ENCODE measurements at places on chromosomes 5 and 9. TPM values are rescaled to one million over a fixed set of nuclear protein-coding genes. Genes with fewer than 3 reads are reported as not detected.

Gene FAM221B
- total RNA-seq, result not detected

Gene SPAG8
- total RNA-seq, result 1.6 TPM

Gene IL3
- not detected for total RNA-seq

Gene KIF4B
- total RNA-seq, result not detected

Gene FEM1C
- 21.3 TPM for total RNA-seq

- H3K4me3 ChIP-seq, result no peak overlapping the region
- no peak overlapping the region for H3K27ac ChIP-seq
- H3K36me3 ChIP-seq, result no peaks in the 10 kb centered on the region
- no peak for DNase-seq
- H3K4me1 ChIP-seq, result no peaks in the 10 kb centered on the region
These were observed 18.0 kb downstream of the OTULINL start for GRCh38 chr5:14599476-14600127.

- DNase-seq, result no peak
- H3K27me3 ChIP-seq, result no peaks in the 10 kb centered on the region
- no peaks in the 10 kb centered on the region for H3K4me1 ChIP-seq
- no peak overlapping the region for H3K27ac ChIP-seq
- H3K4me3 ChIP-seq, result no peak overlapping the region
- H3K36me3 ChIP-seq, result no peaks in the 10 kb centered on the region
These were observed 60.7 kb downstream of the MAN2A1 start for GRCh38 chr5:109750463-109750862.

DNA sequence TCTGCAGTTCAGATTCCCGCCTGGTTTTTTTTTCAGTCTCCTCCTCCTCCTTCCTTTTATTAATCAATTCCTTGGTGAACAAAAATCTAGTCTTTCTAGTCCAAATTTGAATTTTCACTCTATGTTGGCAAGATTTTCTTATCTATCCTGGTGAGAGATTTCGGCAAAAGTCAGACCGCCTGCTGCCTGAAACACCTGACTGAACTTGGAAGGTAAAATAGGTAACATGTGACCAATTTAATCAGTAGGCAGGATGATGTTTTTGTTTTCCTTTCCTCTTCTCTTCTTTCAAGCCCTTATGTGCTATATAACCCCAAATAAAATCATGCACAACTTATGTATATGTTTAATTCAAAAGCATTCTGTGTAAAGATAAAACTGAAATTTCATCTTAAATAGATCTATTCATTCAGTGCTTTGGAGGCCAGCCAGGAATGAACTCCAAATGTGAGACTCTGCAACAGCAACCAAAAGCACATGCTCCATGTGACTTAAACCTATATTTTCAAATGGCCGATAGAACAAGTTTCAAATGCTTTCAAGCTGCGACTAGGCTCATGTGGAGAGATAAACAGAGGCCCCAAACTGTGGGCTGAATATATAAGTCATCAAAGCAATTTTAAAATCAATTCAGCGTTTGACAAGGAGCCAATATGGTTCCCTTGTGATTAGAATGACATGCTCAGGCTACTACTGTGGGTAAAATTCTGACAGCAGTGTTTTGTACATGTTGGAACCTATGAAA is 100.4 kb upstream of the SEMA6A start:
- H3K36me3 ChIP-seq, result no peaks in the 10 kb centered on the region
- no peak for DNase-seq
- no peaks in the 10 kb centered on the region for H3K27me3 ChIP-seq
- H3K4me3 ChIP-seq, result no peak overlapping the region
- H3K27ac ChIP-seq, result no peak overlapping the region
- H3K4me1 ChIP-seq, result no peaks in the 10 kb centered on the region

- no peaks in the 10 kb centered on the region for H3K36me3 ChIP-seq
- no peak for DNase-seq
- no peak overlapping the region for H3K27ac ChIP-seq
- no peak overlapping the region for H3K4me3 ChIP-seq
These were observed 22.3 kb upstream of the OMD start for GRCh38 chr9:92446536-92446935.

- no peak overlapping the region for H3K4me3 ChIP-seq
- no peaks in the 10 kb centered on the region for H3K36me3 ChIP-seq
- DNase-seq, result no peak
- no peaks in the 10 kb centered on the region for H3K4me1 ChIP-seq
These were observed 83.2 kb downstream of the DIRAS2 start for GRCh38 chr9:90559075-90560073.

DNA sequence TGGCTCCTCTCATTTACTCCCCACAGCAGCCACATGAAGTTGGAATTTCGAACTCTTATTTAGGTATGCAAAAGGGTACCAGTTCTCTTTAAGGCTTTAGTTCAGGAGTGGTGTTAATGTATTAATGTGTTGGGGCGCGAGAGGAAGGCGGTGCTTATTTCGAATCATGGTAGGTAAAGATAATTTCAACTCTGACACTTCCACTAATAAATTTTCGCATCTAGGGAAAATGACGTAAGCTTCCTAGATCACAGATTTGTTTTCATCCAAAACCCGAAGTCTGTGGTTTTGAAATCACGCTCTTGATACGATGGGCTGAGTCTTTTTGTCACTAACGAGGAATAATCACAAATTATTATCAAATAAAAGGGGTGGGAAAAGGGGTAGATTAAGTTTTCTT is 681 bp downstream of the PPWD1 start:
- peak overlapping the region; percentile 88 for H3K27ac ChIP-seq
- no peaks in the 10 kb centered on the region for H3K36me3 ChIP-seq
- no peaks in the 10 kb centered on the region for H3K27me3 ChIP-seq
- no peak for DNase-seq
- peaks cover 23% of the 10 kb centered on the region for H3K4me1 ChIP-seq
- peak overlapping the region; percentile 85 for H3K4me3 ChIP-seq

GRCh38 chr5:125348221-125348692 is 601.8 kb upstream of the ZNF608 start:
- no peaks in the 10 kb centered on the region for H3K27me3 ChIP-seq
- DNase-seq, result peak; percentile 69
- no peak overlapping the region for H3K4me3 ChIP-seq
- H3K4me1 ChIP-seq, result peaks cover 14% of the 10 kb centered on the region

- H3K27me3 ChIP-seq, result no peaks in the 10 kb centered on the region
- DNase-seq, result no peak
- H3K36me3 ChIP-seq, result no peaks in the 10 kb centered on the region
- no peak overlapping the region for H3K27ac ChIP-seq
- H3K4me3 ChIP-seq, result no peak overlapping the region
These were observed 84.0 kb upstream of the AGXT2 start for GRCh38 chr5:35131723-35132122.

- no peak overlapping the region for H3K4me3 ChIP-seq
- no peaks in the 10 kb centered on the region for H3K36me3 ChIP-seq
- H3K4me1 ChIP-seq, result peaks cover 43% of the 10 kb centered on the region
- peak; percentile 68 for DNase-seq
These were observed 99.5 kb downstream of the LHFPL2 start for GRCh38 chr5:78549043-78549442.

GRCh38 chr9:76162086-76162730 is 232.0 kb downstream of the RFK start:
- peaks cover 23% of the 10 kb centered on the region for H3K4me1 ChIP-seq
- H3K36me3 ChIP-seq, result no peaks in the 10 kb centered on the region
- DNase-seq, result no peak
- H3K27ac ChIP-seq, result no peak overlapping the region
- no peaks in the 10 kb centered on the region for H3K27me3 ChIP-seq
- H3K4me3 ChIP-seq, result no peak overlapping the region

DNA sequence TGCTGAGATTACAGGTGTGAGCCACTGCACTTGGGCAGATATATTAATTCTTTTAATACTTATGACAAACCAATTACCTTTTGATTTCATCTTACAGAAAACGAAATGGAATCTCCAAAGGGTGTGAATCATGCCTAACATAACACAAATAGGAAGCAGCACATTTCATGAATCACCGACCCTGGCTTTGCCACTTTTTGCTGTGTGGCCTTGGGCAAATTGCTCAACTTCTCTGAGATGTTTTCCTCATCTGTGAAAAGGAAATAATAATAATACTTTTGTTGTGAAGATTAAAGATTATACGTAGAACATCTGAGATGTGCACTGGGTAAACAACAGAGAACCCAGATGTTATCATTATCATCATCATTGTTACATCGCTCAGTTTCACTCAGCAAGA is 50.7 kb upstream of the FREM1 start:
- DNase-seq, result no peak
- H3K4me3 ChIP-seq, result no peak overlapping the region

DNA sequence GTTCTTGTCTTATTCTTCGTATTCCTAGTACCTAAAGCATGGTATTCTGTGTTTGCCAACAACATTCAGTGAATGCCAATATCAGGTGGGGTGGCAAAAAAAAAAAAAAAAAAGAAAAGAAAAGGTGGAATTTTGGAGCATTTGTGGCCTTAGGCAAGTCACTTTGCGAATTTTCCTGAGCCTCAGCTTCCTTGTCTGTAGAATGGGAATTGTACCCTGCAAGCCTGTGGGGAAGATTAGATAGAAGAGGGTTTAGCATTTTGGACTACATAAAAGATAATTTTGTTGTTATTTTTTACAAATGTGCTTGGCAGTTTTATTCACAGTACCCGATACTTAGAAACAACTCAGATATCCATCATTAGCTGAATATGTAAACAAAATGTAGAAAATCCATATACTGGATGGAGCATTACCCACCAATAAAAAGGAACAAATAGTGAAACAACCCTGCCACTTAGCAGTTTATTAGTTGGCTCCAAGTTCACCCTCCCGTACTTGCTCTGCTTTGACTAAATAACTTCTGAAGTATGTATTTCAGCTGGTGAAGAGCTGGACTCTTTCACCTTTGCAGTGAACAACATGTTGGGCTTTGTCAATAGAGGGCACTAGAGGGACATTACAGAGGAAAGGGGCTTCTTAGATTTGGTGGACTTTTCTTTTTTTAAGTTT is 13.6 kb downstream of the UBE2D2 start:
- no peak for DNase-seq
- no peak overlapping the region for H3K27ac ChIP-seq
- H3K4me3 ChIP-seq, result no peak overlapping the region
- no peaks in the 10 kb centered on the region for H3K4me1 ChIP-seq
- no peaks in the 10 kb centered on the region for H3K27me3 ChIP-seq

GRCh38 chr5:179803651-179804554 is 2.8 kb downstream of the MGAT4B start:
- H3K27ac ChIP-seq, result no peak overlapping the region
- no peak for DNase-seq
- H3K4me3 ChIP-seq, result no peak overlapping the region
- H3K27me3 ChIP-seq, result no peaks in the 10 kb centered on the region
- no peaks in the 10 kb centered on the region for H3K4me1 ChIP-seq
- peaks cover 23% of the 10 kb centered on the region for H3K36me3 ChIP-seq

- no peak overlapping the region for H3K4me3 ChIP-seq
- no peak for DNase-seq
- no peaks in the 10 kb centered on the region for H3K4me1 ChIP-seq
- H3K27me3 ChIP-seq, result no peaks in the 10 kb centered on the region
These were observed 96.4 kb downstream of the RFK start for GRCh38 chr9:76297721-76298239.

Measured in right atrium auricular region (tissue), 2 donors.